ENCODE measurements at places on chromosomes 2 and 18.

DNA sequence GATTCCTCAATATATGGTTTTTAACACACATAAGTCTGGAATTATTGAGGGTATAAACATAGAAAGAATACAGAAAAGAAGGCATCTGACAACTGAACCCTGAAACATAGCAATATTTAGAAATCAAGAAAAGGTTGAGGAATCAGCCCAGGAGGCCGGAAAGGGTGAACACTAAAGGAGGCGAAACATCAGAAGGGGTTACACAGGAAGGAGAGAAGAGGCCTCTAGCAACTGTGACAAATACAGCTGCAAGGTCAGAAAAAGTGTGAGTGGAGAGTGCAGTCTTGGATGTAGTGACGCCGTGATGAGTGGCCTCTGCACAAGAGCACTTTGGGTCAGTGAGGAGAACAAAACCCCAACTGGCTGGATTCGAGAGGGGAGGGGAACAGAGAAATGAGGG is 70.7 kb downstream of the SLC9A2 start:
- no peak for DNase-seq

- DNase-seq, result no peak
Measured at GRCh38 chr2:70679259-70679658, 88.7 kb downstream of the ADD2 start.

DNA sequence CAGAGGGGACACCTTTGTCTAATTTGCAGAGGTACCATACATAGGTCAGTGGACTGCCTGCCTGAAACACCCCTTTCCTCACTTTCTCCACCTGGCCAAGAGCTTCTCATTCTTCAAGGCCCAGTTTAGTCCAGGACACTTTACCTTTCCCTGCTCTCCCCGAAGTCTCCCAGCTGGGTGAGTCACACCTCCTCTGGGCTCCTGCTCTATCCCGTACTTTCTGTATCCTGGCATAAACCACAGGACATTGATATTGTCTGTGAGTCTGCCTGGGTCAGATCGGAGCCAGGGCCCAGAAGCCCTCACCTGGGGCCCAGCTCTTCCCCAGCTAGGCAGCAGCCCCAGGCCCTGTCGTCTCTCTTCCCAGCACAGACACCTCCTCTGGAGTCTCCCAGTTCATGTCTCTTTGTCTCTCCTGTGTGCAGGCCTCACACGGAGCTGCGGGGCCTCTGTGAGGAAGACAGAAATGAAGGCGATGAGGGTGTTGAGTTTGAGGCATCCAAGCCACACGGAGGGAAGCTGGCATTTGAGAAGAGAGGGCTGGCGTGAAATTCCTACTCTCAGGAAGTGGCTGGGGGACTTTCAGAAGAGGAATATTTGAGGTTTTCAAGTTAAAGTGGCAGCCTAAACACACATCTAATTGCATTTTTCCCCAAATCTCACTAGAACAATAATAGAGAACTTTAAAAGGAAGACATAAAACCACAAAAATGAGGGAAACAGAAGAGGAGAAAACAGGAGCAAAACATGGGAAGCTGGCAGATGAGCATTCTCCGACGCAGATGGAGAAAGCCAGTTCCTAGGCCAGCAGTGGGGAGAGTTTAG is 79.6 kb upstream of the LAPTM4A start:
- DNase-seq, result no peak

DNA sequence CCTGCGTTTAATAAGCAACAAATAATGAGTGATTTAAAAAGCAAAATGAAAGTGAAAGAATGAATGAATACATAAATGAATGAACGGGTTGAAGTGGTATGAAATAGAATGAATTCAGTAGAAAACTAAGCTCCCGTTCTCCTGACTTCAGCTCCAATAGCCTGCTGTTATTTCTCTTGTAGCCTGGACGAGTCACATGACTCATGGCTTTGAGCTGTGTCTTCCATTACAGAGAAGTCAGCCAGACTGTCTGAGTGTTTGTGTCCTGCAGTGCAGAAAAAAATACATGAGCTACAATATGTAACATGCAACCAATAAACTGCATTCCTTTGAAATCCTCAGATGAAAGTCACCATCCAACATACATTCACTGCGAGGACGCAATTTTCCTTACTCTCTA is 21.2 kb downstream of the SCG2 start:
- DNase-seq, result no peak

DNA sequence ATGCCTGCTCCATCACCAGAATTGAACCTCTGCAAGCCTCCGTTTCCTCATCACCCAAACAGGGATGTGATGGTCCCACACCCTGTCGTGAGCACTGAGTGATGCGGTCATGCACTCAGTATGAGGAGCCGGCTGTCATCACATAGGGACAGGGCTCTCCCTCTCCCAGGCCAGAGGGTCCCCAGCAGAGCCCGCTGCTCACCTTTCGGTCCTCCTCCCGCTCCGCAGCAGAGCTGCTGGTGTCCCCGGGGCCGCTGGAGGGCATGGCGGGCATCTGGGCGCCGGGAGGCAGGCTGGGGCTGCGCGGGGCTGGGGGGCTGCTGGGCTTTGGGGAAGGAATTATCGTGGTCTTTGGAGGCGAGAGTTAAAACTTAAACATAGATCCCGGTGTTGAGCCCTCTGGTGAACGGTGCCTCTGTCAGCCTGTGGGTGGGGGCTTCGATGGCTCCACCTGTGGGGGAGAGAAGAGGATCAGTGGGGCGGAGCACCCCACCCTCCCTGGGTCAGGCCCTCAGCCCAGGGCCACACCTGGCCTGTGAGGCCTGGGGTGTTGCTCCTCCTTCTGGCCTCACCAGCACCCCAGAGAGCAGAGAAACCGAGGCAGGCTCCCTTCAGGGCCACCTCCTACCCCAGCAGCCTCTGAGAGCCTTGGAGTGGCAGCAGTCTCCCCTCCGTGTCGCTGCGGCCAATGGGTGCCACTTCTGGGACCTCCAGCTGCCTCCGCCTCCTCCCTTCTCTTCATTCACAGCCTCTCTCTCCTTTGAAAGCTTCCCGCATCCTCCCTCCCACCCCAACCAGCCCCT is 27.8 kb downstream of the DNMT3A start:
- no peak for DNase-seq

DNA sequence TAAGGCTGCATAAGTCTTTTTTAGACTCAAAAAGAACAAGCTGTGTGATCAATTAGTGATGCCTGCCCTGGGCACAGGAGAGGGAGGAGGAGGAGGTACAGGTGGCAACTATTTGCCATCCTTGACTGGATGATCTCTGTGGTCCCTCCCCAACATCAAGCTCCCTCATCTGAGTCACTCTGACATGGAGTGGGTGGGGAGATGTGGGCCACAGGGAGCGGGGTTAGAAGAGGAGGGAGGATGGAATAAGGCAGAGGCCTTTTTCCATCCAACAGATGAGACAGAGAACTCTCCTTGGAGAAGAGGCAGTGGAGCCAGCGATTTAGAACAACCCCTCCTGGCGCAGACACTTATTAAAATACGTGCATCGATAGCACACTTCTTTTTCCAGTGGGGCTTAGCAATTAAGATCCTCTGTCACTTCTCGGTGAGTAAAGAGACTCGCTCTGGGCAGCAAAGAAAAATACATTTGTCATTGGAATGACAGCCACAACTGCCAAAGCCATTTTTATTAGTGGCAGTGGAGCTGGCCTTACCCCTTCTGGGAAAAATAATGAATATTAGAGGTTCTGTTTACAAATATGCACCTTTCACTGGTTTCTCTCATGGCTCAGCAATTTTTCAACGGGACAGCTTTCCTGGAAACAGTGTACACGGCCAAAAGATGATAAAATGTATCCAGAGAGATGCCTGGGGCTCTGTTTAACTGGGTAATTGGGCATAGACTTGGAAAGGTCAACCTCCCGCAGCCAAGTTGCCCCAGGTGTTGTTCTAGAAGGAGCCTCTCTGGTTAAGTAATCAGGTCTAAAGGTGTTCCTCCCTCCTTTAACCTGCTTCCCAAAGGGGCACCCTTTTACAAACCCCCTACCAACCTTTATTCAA is 238.4 kb upstream of the CXCR4 start:
- no peak for DNase-seq

DNA sequence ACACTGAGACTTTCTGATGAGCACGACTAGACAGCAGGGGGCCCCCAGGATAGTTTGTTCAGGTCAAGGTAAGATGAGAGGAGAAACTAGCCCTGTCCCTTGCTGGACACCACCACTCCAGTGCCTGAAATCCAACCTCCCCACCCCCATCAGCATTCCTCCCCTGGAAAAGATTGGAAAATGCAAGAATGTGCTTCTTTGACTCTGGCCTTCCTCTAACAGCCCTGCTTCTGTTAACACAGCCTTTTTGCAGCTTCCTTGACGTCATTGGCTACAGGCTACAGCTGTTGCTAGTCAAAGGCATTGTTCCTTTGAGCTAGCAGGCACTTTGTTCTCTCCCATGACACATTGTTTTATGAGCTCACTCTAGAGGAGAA is 20.1 kb upstream of the LTBP1 start:
- DNase-seq, result no peak

DNA sequence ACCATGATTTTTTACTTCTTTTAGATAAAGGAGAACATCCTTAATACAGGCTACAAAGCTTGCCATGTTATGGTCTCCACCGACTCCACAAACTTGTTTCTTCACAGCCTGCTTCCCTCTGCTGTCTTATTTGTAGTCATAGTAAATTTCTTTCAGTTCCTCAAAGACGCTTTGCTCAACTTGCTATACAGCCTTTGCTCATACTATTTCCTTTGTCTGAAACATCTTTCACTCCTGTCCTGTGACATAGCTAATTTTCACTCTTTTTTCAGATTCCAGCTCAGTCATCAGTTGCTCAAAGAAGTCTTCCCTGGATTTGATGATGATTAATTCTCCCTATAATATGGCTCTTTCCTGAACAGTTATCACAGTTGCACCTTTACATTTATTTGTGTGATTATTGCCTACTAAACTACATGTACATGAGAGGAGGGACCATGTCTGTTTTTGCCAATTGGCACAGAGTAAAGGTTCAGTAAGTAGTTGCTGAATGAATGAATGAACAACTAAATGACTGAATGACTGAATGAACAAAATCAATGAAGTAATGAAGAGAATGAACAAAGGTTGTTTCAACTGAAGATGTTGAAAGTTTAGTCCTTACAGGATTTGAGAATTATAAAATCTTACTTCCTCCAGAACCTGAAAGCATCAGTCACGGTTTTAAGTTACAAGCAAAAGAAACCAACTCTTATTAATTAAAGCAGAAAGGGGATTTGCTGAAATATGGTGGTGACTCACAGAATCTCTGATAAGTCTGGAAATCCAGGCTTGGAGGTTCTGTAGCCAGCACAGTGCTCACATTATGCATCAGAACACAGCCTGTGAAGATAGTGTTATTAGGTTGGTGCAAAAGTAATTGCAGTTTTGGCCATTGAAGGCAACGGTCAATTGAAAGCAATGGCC is 186.4 kb upstream of the FAM98A start:
- DNase-seq, result no peak

DNA sequence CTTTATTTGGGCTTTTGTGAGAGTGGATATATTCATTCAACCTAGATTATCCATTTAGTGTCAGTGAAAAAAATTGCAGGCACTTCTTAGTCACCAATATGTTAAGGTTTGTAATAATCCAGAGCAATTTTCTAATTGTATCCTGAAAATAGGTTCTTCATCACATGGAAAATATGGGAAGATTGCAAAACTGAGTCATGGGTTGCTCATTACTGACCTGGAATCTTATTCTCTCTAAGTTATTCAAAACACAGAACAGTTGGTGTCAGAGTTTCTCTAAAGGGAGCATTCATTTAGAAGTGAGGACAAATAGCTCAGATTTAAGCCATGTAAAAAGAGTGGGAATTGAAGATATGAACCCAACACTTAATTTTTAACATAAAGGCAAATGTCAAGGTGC is 181.3 kb downstream of the IKZF2 start:
- DNase-seq, result no peak

DNA sequence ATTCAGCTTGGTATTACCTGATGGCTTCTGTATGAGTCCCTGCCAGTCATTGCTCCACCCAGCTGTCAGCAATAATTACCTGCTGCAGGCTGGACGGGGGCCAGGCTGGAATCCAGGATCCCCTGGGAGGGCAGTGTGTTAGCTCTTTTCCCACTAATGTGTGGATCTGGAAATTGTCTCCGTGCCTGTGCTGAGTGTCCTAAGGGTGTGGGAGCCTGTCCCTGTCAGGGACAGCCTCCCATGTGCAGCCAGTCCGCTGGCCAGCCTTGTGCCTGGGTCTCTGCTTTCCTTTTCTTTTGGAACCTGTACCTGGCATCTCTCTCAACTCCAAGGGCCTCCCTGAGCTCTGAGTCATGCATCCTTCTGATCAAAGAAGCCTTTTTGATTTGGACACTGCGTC is 107.2 kb upstream of the SPRED2 start:
- DNase-seq, result no peak

DNA sequence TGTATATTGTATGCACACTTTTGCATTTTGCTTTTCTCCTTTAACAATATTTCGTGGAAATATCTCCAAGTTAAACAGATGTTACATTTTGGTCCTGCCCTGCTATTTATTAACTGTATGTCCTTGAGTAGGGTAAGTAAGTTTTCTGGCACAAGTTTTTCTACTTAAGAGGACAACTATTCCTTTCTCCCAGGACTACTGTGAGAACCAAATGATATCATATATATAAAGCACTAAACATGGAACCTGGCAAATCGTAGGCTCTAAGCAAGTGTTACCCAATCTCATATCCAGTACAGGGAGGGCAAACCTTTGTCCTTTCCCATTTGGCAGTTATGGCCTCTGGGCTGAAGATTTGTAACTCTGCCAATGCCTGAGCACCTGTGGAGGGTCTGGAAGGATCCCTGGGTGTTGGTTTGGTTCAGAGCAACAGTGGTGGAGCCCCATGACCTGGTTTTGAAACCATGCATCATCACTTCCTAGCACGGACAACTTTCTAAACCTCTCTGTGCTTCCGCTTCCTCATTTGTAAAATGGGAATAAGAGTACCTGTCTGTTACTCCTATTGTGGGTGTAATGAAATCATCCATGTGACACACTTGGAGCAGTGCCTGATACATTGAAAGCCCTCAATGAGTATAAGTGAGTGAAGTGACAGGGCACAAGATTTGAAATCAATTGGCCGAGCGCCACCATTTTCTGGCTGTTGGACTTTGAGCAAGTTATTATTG is 28.3 kb upstream of the ICOS start:
- no peak for DNase-seq

DNA sequence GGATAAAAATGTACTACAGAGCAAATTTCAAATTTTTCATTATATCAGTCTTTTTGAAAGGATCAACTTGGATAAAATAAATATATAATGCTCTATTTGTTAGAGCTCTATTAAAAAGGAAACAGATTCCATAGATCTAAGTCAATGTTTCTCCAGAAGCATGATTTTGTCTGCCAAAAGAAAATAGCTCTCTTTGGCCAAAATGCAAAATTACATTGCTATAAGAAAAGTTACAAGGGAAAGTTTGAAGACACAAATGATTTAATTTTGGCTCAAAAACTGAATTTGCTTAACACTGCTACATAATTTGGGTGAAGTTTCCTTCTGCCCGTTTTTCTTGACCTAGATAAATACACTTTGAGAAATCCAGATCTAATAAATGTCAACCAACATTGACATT is 15.7 kb downstream of the C2orf69 start:
- no peak for DNase-seq

GRCh38 chr18:78807668-78808067 is 171.9 kb upstream of the SALL3 start:
- no peak for DNase-seq

DNA sequence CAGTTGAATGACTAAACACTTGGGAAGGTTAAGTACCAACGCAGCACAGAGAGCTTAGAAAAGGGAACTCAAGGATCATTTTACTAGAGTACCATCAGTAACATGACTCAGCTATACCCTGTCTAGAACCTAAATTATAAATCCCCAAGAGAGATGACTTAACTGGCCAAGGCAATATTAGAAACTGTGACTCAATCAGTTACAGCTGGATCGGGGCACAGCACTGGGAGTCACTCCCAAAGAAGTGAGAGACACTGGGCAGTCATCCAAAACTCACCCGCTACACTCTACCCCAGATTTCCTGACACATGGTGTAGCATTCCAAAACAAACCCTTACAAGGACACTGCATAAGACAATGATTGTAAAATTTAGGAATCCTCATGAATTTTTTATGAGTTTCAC is 17.7 kb downstream of the IWS1 start:
- DNase-seq, result no peak
